ENCODE measurements at places on chromosomes 13 and 19. TPM values are rescaled to one million over a fixed set of nuclear protein-coding genes. Genes with fewer than 3 reads are reported as not detected.

GRCh38 chr13:44030615-44031014, 150.9 kb downstream of the LACC1 start:
- DNase-seq = no peak

DNA sequence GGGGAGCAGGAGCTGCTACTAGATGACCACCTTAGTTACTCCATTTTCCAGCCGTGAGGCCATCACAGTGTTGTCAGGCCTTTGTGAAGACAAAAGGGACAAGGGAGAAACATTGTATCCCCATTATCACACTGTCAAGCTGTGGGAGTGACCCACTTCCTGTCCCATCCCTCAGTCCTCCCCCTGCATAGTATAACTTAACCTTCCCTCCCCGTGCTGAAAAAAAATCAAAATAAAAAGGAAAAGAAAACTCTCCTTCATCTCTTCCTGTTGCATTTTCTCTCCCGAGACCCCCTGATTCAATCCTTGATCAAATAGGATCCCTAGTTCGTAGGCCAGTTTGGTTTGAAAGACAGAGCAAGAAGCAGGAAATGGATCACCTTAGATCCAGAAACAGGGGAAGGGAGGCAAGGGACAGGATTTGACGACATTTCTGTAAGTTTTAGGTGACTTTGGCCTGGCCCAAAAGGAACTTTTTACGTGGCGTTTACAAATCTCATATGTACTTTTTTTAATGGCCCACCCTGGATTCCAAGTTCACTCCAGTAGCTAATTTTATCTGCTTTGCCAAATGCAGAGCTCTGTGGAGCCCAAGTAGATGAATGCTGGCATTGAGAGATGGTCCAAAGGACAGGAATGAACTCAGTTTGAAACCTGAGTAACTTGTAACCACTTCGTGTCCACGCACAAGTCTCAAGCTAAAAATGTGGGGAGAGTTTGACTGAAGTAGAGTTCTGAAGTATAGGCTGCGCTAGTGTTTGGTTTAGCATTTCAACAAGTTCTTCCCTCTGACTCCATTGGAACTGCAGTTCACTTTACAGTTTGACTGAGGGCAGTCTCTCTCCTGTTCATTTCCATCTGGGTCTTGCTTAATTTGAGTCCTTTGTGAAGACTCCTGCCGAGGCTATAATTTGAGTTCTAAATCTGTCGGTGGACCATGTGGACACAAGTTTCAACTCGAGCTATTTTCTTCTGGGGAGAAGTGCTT, 16.6 kb upstream of the GATAD2A start:
- no peak for DNase-seq

GRCh38 chr13:48661107-48661506, 7.4 kb downstream of the CYSLTR2 start:
- no peak for DNase-seq

DNA sequence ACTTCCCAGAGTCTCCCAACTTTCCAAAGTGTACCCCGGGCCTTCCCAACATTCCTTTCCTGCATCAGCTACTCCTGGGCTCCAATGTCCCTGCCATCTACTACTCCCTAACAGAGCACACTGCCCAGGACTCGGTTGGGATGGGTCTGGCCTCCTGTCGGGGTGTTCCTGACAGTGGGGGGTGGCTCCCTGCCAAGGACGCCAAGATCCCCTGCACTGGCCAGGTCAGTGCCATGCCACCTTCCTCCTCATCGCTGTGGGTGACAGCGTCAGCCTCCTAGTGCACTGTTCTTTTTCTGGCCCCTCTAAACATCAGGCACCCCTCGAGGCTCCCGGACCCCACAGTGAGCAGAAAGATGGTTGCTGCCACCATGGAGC, 13.8 kb downstream of the EPS15L1 start:
- no peak for DNase-seq

- no peak for DNase-seq
These were observed 10.7 kb upstream of the FLT1 start for GRCh38 chr13:28505543-28506135.

- no peak for DNase-seq
These were observed 516.6 kb upstream of the NBEA start for GRCh38 chr13:34425327-34425949.

- no peak for DNase-seq
These were observed 2.4 kb downstream of the PTPRH start for GRCh38 chr19:55206664-55207500.

- DNase-seq = no peak
These were observed 7.0 kb upstream of the POMP start for GRCh38 chr13:28651810-28652401.

DNA sequence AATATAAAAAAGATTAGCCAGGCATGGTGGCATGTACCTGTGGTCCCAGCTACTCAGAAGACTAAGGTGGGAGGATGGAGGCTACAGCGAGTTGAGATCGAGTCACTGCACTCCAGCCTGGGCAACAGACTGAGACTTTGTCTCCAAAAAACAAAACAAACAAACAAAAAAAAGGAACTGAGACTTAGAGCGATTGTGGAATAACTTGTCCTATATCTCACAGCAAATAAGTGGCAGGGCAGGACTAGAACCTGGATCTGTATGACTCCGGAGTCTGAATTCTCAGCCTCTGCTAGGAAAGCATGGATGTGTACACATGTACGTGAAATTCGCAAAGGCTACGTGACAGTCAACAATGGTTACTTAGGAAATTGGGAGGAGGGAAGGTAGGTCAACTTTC, 20.1 kb downstream of the KRTDAP start:
- DNase-seq = no peak

Gene NLRP7
- not detected for total RNA-seq

Gene PSG3
- total RNA-seq = not detected

Gene CRX
- total RNA-seq = not detected

Gene PAF1
- 99.6 TPM for total RNA-seq

Gene GJB2
- total RNA-seq = 0.19 TPM

Gene ADM5
- 2.1 TPM for total RNA-seq

Gene ZNF468
- total RNA-seq = 11.6 TPM

Gene SYCN
- total RNA-seq = not detected

Gene TEX101
- not detected for total RNA-seq

Measured in CD4-positive, alpha-beta T cell (primary cell).